RKO (cell line): ENCODE measurements at places on chromosomes 3 and 15.
A peak's percentile ranks its signal among the peaks of the same experiment; 100 is the strongest.

- DNase-seq: no peak
Observed at GRCh38 chr15:44603126-44603525, 60.3 kb downstream of the SPG11 start.

GRCh38 chr3:9352917-9353752, 9.7 kb upstream of the THUMPD3 start:
- peak; percentile 78 for DNase-seq

DNA sequence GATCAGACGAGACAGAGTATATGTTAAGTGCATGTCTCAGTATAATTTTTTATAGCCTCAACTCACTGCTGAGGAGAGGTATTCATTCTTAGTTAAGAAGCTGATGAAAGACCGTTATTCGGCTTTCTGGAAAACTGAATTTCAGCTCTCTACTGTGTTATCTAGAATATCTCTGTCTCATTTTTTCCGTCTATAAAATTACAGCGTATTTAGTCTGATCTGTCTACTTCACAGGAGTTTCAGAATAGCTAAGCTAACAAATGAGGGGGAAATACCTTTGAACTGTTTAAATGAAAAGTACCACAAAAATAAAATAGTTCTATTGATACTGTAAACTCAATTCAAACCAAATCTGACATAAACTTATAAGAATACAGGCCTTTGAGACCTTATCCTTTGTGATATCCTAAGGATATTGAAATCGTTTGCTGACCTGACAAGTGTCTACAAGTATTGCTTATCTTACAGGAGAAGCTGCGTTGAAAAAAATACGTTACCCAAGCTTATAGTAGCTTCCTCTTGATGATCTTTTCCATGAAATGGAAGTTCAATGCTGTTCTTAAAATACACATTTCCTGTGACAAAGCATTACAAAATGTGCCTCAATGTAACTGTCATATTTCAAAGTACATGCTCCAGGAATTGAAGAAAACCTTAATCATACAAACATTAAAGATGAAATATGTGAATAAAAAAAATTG, 104.6 kb downstream of the IL1RAP start:
- DNase-seq: no peak

GRCh38 chr3:103134023-103134724, 699.4 kb downstream of the ZPLD1 start:
- DNase-seq: no peak

DNA sequence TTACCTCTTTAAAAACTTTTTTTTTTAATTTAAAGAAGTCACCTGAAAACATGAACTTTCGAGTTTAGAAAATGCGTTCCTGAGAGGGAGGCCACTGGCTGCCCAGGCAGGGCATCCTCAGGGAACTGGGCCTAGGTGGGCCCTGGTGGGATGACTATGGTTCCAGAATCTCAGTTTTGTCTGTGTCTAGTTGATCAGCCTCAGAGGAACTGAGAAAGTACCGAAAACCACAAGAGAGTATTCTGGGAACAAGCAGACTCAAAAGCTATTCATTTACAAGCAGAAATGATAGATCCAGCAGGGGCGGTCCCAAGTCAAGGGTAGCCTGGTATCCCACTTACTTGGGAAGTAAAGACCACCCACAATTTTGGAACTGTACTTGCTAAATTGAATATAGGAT, 10.5 kb downstream of the WWTR1 start:
- DNase-seq: no peak

GRCh38 chr15:46251903-46252302, 617.1 kb downstream of the SQOR start:
- no peak for DNase-seq

DNA sequence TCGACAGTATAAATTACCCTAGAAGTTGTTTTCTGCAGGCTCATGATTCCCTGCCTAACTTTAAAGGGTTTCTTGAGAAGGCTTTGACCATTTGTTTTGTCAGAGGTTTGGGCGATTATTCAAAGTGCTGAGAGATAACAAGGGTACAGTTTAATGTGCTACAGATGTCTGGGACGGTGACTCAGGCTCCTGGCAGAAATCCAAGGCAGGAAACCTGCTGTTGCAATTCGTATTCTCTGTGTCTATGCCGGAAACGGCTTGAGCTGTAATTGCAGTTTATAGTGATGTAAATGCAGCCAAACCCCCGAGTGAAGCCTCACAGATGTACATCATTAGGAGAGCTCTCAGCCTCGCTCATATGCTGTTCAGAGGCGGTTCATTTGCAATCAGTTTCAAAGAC, 65.6 kb downstream of the SYNPR start:
- DNase-seq: peak; percentile 88

DNA sequence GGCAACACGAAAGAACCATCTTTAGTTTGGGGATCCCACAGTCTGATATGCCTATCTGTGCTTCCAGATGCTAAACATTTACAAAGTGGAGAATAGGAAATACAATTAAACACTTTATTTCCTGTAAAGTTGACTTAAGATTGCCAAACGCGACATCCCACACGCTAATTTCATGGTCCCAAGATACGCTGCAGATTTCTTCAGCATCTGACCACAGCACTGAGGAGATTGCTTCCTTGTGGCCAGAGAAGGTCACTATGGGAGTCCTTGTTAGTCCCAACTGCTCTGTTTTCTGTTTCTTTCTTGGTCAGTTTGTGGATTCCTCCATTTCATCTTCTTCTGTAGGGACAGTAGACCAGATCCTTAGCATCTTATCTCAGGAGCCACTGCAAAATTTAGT, 43.3 kb downstream of the ASB7 start:
- no peak for DNase-seq

DNA sequence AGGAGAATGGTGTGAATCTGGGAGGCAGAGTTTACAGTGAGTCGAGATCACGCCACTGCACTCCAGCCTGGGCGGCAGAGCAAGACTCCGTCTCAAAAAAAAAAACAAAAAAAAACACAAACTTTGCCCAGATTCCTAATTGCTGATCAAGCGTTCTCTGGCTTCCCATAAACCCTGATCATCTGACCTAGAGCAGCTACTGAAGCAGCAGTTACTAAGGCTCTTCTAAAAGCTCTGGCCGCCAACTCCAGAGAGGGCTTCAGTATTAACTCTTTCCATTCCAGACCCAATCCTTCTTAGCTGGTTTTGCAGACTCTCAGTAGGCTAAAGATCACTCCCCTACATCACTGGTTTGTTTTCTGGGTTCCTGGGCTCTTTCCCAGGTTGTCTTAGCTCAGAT, 201.6 kb downstream of the IGSF11 start:
- no peak for DNase-seq
